ENCODE measurements at places on chromosomes 3 and 15.

DNA sequence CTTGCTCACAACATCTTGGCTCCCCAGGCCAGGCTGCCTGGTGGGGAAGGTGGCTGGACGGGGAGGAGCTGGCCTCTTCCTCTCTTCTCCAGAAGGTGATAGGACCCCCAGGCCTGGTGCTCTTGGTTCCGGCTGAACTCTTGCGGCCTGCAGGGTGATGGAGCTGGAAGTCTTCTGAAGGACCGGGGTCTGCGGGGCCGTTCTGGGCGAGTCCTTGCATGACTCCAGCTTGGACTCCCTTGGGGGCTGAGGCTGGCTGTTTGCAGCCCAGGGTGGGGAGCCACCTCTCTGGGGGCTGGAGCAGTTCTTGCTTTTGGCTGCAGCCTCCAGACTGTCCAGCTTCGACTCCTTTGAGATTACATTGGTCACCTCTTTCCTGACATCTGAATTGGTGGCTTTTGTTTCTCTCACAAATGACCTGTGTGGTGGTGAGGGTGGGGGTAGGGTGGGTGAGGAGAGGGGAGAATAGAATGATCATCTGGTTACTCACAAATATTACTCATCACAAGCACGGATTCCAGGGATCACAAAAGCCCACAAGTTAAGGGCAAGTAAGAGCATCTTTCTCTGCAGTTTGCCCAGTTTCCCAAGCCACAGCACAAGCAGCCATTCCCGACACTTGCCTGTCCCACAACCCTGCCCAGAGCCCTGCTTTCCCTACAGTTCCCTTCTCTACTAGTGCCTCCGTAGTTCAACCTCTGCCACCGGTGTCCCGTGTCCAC is 149.1 kb upstream of the HACD2 start:
- no peak for DNase-seq

DNA sequence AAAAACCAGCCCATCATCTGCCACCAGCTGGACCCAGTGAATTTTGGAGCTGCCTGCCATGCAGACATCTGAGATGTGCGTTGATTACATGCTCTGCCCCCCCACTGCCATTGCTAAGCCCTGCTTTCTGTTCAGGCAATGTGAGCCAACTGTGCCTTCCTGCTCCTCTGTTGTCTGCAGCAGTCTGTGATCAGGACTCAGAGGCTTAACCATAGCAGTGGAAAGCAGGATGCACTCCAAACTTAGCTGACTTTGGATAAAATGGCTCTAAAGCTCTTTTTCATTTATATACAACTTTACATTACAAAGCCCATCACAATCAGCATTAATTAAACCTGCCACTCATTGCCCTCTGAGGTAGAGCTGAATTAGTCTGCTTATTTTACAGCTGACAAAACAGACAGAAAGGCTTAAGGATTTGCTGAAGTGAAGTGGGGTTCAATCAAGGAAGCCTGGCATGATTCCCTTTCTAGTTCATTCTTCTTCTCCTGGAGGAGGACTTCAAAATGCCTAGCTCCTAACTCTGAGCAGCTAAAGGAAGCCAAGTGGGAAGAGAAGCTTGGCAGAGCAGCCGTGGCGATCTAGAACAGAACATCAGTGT is 15.7 kb upstream of the RPS27L start:
- no peak for DNase-seq

DNA sequence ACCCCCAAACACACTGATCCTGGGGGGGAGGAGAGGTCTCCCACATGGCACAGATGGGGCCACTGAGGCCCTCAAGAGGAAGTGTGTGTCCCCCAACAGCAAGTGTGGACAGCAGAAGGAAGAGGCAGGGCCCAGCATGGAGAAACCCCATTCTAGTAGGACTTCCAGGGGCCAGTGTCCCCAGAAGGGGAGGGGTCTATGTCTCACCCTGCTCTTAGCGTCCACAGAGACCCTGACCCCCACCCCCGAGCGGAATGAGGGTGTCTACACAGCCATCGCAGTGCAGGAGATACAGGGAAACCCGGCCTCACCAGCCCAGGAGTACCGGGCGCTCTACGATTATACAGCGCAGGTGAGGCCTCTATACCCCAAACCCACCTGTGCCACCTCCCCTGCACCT is 35.3 kb downstream of the TSPAN3 start:
- no peak for DNase-seq

- no peak for DNase-seq
Measured at GRCh38 chr3:123336441-123336851, 112.4 kb downstream of the ADCY5 start.

DNA sequence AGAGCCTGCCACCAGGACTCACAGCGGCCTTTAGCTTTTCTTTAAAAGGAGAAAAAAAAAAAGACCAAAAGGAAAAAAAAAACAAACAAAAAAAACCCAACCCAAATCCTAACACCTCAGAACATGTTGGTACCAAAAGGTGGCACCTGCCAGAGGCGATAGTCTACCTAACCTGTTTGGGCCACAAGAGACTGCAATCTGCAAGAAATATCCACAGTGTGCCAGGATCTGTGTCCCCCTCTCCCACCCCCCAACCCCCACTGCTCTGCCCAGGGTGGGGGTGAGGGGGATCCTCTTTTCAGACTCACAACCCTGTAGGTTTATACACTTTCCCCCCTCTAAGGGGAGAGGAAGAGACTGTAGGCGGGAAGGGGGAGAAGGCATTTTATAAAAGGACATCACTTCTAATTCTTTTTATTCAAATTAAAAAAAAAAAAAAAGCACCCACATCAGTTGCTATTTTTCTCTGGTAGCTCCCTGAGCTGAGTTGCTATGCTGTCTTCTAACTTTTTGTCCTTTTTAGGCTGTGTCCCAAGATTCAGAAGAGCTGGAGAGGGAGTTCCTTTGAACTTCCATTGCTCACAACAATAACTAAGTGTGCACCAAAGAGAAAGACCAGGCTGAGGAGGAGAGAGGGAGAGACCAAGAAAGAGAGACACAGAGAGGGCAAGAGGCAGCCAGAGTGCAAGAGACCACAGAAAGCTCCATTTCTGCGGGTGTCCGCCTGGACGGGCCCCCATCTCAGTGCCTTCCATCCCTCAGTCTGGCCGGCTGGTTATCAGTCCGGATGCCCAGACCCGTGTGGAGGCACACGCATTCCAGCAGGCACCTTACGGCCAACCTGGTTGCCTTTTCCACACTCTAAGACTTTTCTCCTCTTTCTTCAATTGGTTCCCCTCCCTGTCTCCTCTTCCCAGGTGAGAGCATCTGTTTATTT is 48.9 kb downstream of the TLE3 start:
- no peak for DNase-seq

GRCh38 chr15:80969316-80969715 is 20.3 kb downstream of the MESD start:
- DNase-seq: no peak

DNA sequence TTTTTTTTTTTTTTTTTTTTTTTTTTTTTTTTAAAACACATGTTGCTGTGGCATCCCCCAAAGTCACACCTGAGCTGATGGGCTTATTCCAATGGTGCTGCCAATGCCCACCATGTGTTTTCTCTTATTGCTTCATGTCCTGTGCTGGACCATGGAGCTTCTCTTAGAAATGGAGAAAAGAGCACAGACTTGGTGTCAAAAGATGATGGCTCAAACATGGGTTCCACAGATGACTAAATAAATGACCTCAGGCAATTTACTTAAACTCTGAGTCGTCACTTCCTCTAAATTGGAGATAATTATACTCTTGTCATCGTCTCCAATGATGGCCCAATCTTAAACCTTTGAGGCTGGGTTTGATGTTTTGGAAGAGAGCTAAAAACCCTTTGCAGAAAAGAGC is 28.1 kb downstream of the CHST2 start:
- no peak for DNase-seq

- no peak for DNase-seq
Measured at GRCh38 chr15:79053894-79054293, 36.7 kb downstream of the RASGRF1 start.

DNA sequence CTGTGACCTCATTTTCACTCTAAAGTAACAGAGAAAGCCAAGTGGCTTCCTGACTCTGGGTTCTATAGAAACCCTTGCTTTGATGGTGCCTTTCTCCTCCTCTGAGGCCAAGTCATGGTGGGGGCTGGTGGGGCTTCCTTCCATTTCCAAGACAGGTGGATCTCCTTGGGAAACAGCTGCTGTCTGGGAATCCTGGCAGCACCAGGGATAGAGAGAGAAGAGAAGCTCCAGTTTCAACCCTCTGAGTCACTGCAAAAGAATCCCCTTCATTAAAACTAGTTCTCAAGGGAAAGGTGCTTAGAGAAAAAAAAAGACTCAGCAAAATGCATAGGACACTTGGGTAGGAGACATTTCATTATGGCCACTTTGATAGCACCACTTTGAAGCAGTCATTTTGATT is 614.4 kb downstream of the FHIT start:
- no peak for DNase-seq
